MG63 (cell line): ENCODE measurements at places on chromosomes 12 and 14. TPM values are rescaled to one million over a fixed set of nuclear protein-coding genes. Genes with fewer than 3 reads are reported as not detected.

GRCh38 chr12:54211920-54212319, 23.1 kb upstream of the SMUG1 start:
- DNase-seq: no peak

DNA sequence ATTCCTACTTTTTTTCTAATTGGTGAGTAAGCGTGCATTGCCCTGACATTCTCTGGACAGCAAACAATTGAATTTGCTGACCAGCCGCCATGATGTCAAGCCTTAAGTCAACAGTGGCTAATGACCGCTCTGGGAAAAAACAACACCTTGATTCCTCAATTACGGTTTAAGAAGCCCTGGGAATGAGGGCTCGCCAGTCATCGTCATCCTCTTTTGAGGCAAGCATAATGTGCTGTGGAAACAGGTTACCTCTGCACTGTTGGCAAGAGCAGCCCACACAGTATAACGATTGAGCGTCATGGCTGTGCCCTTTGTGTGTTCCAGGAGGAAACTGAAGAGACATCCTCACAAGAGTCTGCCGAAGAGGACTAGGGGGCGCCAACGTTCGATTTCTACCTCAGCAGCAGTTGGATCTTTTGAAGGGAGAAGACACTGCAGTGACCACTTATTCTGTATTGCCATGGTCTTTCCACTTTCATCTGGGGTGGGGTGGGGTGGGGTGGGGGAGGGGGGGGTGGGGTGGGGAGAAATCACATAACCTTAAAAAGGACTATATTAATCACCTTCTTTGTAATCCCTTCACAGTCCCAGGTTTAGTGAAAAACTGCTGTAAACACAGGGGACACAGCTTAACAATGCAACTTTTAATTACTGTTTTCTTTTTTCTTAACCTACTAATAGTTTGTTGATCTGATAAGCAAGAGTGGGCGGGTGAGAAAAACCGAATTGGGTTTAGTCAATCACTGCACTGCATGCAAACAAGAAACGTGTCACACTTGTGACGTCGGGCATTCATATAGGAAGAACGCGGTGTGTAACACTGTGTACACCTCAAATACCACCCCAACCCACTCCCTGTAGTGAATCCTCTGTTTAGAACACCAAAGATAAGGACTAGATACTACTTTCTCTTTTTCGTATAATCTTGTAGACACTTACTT, 138.9 kb downstream of the HMGA2 start:
- DNase-seq: peak; percentile 19

TBC1D30 gene
- 0.20 and 0.30 TPM in 2 replicates for total RNA-seq

TSHR gene
- 0.20 TPM in 1 of 2 replicates, not detected in the other for total RNA-seq

GRCh38 chr12:102833687-102834441, 83.2 kb downstream of the PAH start:
- DNase-seq: peak; percentile 14

- DNase-seq: peak; percentile 33
These were observed 152.4 kb upstream of the PRICKLE1 start for GRCh38 chr12:42741771-42742510.

- no peak for DNase-seq
These were observed 421 bp upstream of the RBMS2 start for GRCh38 chr12:56521209-56521589.
